KG1 (cell line): ENCODE measurements at places on chromosomes 7 and 10.
A peak's percentile ranks its signal among the peaks of the same experiment; 100 is the strongest.

DNA sequence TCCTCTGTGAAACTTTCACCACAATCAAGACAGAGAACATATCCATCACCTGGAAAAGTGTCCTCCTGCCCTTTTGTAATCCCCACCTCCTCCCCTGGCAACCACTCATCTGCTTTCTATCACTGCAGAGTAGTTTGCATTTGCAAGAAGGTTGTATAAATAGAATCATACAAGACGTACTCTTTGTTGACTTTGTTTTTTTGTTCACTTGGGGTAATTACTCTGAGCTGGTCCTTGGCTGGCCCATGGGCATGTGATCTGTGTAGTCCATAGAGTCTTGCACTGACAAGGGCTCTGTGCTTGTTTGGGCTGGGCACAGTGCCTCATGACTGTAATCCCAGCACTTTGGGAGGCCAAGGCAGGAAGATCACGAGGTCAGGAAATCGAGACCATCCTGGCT lies 7.8 kb upstream of the HACD1 start:
- DNase-seq: no peak

- DNase-seq: peak; percentile 61
These were observed at the start of gene MYOF for GRCh38 chr10:93482145-93482834. Gene MYOF (minus strand): TSS chr10:93482334. CDS start chr10:93482194, 140 bp downstream.

- DNase-seq: no peak
These were observed 86.9 kb upstream of the ZNF746 start for GRCh38 chr7:149584530-149584929.

- no peak for DNase-seq
These were observed 25.8 kb downstream of the AKR1C8 start for GRCh38 chr10:5159126-5159525.

GRCh38 chr10:12589791-12590190 lies 240.4 kb downstream of the CAMK1D start:
- no peak for DNase-seq

- no peak for DNase-seq
These were observed 83.4 kb downstream of the ZNF365 start for GRCh38 chr10:62457598-62457997.

GRCh38 chr10:72133517-72133916 lies 45.2 kb upstream of the SPOCK2 start:
- no peak for DNase-seq

DNA sequence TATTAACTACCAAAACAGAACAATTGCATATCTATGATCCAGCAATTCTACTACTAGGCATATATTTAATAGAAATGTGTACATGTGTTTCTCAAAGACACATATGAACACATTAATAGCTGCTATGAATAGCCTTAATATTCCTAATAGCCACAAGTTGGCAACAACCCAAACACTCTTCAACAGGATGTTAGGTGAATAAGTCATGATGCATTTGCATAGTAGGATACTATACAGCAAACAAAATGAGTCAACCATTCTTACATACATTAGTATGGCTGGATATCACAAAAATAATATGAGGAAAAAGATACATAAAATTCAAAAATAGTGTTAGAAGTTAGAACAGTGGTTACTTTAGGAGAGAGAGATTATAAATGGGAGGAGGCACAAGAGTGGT lies 26.8 kb upstream of the ZNF746 start:
- no peak for DNase-seq

DNA sequence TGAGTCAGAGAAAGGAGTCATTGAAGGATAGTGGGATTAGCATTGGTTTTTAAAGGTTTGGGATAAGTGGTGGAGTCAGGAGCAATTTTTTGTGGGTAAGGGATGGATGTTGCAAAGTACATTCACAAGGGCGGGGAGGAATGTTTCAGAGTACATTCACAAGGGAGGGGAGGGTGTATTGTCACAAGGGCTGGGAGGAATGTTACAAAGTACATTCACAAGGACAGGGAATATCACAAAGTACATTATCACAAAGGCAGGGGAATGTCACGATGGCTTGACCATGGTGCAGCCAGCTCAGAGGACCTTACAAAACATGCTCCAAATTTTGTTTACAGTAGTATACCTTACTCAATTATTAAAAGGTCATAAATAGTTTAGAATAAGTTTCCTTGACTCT lies 30.3 kb downstream of the C1GALT1 start:
- no peak for DNase-seq

GRCh38 chr10:93996551-93996950 lies 2.8 kb downstream of the PLCE1 start:
- DNase-seq: no peak

DNA sequence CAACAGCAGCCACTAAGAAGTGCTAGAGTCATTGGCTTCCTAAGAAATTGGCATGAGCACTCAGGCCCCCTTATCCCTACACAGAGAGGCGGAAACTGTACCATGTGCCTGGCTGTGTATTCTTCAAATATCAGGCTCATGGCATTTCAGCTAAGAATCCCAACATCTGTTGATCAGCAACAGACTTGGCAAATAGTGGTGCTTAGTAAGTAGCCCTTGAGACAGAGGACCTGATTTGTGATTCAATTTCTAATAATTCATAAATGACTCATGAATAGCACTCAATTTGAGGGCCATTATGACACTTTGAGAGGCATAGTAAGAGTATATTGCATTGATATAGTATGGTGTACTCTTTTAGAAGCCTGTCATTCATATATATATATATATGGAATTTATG lies 309.1 kb downstream of the LRMDA start:
- no peak for DNase-seq

DNA sequence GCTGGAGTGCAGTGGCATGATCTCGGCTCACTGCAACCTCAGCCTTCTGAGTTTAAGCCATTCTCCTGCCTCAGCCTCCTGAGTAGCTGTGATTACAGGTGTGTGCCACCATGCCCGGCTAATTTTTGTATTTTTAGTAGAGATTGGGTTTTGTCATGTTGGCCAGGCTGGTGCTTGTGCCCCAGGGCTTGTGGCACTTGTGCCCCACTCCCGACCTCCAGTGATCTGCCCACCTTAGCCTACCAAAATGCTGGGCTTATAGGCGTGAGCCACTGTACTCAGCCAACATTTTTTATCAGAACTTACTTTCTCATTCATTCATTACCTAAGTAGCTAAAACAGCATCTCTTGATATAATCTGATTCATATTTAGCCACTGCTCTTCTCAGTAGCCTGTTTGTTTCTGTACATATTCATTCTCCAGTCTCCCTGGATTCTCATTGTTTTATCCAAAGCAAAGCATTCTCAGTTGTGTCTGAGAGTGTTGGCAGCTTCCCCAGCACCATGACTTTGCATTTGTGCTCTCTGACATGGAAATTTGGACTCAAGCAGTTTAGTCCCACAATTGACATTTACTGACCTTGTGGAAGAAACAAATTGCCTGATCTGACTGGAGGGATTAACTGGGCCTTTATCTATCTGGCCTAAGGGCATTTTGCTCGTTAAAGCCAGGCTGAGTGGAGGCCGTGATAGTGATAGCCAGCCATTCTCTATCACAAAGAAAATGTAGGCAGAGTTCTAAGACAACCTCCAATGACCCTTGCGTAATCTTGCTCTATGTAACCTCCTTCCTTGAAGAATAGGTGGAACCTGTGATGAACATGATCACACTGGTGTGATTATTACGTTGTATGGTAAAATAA lies 44.9 kb downstream of the AKR1B15 start:
- no peak for DNase-seq
